Stromal cell of bone marrow (primary cell): ENCODE measurements at places on chromosomes 11 and 22.
A peak's percentile ranks its signal among the peaks of the same experiment; 100 is the strongest.

GRCh38 chr11:61111786-61112517 is 9.7 kb downstream of the CD5 start:
- no peak for DNase-seq

DNA sequence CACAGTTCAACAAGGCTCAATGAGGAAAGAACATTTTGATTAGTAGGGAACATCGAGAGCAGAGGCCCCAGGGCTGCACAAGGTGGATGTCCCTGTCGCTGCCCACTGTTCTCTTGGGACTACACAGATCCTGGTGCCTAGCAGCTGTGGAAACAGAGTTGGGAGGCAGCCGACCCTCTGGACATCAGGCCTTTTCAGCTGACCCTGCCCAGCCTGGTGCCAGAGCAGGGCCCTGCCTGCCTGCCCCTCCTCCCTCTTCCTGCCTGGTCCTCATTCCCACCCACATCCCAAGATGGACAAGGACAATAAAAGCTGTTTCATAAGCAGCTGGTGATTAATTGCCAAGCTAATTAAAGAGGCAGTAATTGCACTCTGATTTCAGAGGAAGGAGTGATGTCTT is 60.7 kb downstream of the NFAM1 start:
- no peak for DNase-seq

DNA sequence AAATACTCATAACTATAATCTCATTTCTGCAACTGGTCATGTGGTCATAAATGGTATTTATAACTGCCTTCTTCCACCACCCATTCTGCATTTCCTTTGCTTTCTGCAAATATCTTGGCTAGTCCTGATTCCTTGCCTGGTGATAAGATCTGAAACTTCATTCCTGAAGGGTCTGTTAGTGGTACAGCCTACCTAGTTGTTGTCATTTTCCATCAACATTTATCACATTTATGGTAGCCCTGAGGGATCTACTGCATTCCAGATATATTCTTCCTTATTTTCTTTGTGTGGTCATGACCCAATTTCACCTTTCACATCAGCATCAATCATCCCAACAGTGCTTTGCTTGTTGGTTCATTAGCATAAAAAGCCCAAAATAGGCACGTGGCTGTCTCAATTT is 50.1 kb downstream of the DDX6 start:
- no peak for DNase-seq

- DNase-seq, result peak; percentile 89
Measured at GRCh38 chr11:111001986-111002611, 243.4 kb upstream of the POU2AF2 start.

DNA sequence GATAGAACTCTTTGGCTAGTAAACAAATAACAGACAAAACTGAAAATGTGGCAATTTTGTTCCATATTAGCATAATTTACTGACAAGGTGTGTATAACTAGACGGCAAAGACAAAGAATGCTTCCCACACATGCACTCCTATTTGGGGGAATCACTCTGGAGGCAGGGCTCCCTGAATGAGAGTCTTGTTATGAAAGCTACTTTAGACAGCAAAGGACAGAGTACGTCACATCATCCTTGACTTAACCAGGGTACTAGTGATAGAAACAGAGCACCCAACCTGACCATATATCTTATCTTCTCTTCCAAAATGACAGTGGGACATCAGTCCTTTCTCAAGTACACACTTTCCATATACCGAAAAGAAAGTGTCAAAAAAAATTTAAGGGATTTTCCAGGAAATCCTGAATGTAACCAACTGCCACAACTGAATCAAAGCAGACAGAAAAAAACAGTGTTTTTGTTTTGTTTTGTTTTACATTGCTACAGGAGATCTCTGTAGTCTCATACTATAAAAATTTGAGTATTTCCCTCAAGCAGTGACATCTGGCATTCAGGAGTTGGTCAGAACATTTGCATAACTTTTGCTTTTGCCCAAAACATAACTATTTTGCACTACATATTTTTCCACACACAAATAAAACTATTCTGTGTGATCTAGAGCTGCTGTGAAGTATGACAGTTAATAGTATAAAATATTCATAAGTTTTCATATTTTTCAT is 98.9 kb downstream of the ARHGAP20 start:
- DNase-seq, result no peak

DNA sequence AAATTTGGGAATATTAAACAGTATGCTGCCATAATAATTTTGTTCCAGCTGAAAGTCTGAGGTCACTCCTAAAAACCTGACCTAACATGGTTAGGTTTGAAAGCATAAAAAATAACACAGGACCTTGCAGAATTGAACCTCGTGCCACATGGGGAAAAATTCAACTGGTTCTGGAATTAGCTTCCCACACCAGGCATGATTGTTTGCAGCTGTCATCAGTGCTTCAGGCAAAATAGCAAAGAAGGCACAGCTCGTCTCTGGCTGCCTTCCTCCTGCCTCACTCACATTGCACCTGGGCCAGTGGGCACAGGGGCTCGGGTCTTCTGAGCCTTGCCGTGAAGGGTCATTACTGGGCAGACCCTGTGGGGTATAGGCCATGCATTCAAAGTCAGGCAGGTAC is 153.8 kb upstream of the ARHGAP20 start:
- no peak for DNase-seq
